ENCODE measurements at places on chromosomes 12 and 14. TPM values are rescaled to one million over a fixed set of nuclear protein-coding genes. Genes with fewer than 3 reads are reported as not detected.

Gene PLEKHG7
- total RNA-seq = not detected

DNA sequence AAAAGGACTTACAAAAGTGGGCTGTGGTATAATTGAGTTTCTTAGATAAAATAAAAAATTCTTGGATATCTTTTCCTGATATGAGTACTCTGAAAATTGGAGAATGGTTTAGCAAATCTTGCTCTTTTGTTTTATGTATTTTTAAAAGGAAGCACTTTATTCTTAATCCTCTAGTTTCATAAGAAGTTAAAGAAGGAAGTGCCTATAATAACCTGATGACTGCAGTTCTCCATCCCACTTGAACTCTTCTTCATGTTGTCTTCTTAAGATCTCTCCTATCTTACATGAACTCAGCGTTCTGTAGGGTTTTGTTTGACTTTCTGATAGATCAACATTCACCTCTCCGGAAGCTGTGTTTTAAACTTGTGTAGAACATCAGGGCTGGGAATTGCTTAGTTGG lies 271.0 kb downstream of the ERC1 start:
- no peak for DNase-seq

- no peak for DNase-seq
Measured at GRCh38 chr14:67744046-67744445, 42.4 kb downstream of the RDH12 start.

Gene KRT72
- total RNA-seq = not detected

Measured in fibroblast of the aortic adventitia (primary cell).